ENCODE measurements at places on chromosomes 11 and 22.

- no peak for DNase-seq
These were observed 142.1 kb downstream of the WNT11 start for GRCh38 chr11:76064192-76064591.

GRCh38 chr11:100978442-100978841 is 151.2 kb downstream of the PGR start:
- DNase-seq: no peak

DNA sequence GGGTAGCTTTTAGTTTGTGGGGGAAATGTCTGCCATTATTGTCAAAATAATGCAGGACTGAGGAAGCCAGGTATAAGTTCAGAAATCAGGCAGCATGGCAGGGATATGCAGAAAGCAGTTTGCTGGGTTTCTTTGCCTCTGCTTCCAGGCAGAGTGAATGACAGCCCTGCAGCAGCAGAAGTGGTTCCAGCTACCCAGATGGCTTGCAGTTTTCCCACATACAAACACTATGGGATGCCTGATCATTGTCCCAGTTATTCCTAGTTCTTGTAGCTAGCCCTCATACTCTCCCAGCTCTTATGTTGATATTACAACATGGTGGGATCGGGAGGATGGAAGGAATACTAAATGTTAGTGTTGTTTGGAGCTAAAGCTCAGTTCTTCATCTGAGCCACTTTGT is 2.8 kb upstream of the DIXDC1 start:
- DNase-seq: no peak

DNA sequence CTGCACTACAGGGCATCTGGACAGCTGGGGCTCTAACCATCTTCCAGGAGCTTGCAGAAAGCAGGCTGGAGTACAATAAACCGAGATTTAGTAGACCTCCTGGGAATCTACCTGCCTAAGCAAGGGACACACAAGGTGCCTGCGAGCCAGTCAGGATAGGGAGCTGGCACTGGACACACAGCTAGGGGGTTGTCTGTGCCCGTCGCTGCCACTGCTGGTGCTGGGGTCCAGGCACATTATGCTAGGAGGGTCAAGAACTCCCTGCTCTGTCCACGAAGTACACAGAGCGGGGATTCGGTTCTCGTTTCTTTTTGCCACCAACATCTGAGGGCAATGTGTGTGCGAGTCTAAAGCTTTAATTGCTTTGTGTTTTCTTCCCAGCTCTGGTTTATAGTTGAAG is 4.2 kb downstream of the RIC8A start:
- no peak for DNase-seq

- peak; percentile 99 for DNase-seq
These were observed 59.0 kb upstream of the WNT7B start for GRCh38 chr22:46035742-46036557.

- DNase-seq: no peak
These were observed 2.7 kb downstream of the NEAT1 start for GRCh38 chr11:65425105-65425970.

DNA sequence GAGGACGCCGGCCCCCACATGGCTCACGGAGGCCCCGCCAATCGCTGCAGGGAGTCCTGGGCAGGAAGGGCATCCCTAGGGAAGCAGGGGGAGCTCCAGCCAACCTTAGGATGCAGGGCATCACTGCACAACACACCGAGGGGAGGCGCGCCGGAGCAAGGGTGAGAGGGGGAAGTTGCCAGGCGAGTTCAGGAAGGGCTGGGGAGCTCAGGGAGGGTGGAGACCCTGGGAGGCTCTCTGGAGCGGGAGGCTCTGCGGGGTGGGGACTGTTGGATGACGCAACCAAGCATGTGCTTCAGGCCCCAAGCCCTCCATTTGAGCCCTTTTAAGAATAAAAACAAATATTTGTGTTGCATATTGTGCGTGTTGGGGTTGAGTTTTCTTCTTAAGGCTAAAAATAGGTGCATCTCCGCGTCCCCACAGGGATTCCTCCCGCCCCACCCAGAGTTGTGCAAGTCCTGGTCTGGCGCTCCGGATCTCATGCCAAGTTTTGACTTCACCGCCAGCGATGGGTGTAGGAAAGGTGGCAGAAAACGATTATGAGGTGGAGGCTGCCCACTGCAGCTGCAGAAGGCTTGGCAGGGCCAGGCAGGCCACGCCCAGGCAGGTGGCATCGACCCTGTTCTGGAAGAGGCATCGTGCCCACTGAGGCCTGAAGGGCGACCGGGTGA is 65.2 kb downstream of the WNT7B start:
- DNase-seq: no peak

GRCh38 chr11:8381343-8381742 is 117.7 kb upstream of the LMO1 start:
- DNase-seq: no peak

- DNase-seq: no peak
These were observed 1.9 kb downstream of the WBP2NL start for GRCh38 chr22:42000466-42000865.

- no peak for DNase-seq
These were observed 42.4 kb downstream of the GLYATL2 start for GRCh38 chr11:58801974-58802545.

DNA sequence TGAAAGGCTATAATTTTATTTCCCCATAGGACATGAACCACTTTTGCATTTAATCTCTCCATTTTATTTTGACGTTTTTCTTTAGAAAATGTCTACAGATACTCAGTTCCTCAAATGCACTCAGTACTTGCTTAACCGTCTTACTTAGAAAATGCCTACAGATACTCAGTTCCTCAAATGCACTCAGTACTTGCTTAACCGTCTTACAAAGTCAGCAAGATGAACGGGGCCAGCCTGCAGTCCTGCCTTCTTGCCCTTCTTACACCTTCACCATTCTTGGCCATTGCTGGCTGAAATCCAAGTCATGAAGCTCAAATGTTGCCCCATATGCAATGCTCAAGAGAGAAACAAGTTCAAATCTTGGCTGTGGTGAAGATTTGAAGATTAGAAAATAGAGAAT is 34.1 kb downstream of the CSNK2A3 start:
- DNase-seq: no peak

- DNase-seq: no peak
These were observed 775.0 kb upstream of the LRRC4C start for GRCh38 chr11:42234451-42234951.

GRCh38 chr11:126282736-126283591 is at the start of gene TIRAP:
Gene TIRAP (plus strand): TSS chr11:126283093. CDS start chr11:126290895, 7,802 bp downstream.
- no peak for DNase-seq

GRCh38 chr11:67055812-67056211 is 835 bp upstream of the RHOD start:
- DNase-seq: no peak

All from GOT3 (cell line).